ENCODE measurements at places on chromosomes 5 and 9.

DNA sequence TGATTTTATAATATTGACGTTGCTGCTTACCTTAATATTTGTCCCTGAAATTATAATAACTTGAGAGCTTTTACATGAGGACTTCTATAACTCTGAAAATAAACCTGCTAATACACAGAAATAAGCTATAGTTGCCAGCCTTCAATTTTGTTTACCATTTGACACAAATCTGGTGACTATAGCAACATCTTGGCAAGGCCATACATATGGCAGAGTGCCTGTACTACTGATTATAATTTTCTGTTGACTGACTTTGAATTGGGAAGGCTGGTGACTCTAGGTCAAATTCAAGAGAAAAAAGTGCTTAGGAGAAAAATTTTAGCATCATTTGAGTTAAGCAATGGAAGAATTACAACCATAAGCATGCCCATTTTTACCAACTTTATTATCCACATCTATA is 581.4 kb upstream of the PTPRD start:
- no peak for DNase-seq

DNA sequence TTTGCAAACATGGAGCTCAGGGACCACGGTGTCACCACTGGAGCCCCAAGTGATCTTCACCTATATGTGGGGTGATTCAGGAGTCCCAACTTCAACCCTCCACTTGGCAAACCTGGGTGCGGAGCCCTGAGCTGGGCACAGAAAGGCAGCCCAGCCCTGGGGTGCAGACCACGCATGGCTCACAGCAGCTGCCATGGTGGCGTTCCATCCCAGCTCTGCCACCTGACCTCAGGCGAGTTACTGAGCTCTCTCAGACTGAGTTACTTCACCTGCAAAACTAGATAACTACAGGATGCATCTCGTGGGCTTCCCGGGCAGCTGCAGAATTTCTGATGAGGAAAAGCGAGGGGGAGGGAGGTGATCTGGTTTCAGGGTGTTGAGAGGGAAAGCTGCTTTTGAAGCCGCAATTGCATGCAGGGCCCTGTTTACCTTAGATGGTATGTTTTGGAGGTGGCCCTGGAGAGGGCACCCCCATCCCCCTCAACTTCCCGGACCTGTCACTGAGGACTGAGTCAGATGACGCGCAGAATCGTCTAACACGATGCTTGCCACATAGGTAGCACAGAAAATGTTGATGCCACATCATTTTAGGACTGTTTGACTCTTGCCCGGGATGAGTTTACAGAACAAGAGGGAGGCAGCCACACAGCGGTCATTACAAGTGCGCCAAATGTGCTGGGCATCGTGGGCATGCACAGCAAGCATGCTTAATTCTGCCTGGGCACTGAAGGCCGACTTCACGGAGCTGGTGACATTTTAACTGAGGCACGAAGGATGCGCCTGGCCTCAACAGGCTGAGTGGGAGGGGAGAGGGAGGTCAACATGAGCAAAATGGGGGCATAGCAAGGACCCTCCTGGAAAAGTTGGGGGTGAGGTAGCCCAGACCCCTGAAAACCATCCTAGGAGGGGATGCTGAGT is 154.6 kb downstream of the COL23A1 start:
- DNase-seq, result no peak

GRCh38 chr9:86519066-86519615 is 164.9 kb upstream of the TUT7 start:
- no peak for DNase-seq

DNA sequence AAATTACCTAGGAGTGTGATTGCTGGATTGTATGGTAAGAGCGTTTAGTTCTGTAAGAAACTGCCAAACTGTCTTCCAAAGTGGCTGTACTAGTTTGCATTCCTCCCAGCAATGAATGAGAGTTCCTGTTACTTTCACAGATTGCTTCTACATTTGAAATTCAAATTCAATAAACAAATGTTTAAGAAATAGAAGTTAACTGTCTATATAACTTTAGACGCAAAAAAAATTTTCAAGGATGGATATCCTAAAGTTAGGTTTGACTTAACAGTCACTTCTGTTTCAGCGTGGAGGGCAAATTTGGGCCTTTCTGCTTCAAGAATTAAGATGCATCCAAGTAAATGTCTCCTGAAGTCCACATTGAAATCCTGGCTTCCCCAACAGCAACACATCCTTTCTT is 445.6 kb downstream of the TAF11L14 start:
- DNase-seq, result no peak

DNA sequence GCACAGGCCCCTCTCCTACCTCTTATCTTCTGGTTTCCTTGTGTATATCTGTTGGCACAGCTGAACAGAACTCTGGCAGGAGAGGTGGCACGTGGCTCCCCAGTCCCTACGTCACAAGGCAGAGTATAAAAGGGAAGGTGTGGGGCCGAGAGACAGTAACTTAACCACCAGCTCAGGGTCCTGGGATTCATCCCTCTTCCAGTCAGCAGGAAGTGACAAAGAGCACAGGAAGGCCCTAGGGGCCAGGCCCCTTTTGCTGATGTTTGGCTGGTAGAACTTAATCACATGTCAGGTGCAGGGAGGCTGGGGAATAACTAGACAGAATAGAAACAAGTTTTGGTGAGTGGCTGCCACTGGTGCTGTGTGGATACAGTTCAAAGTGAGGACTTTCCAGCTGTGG is 4.5 kb upstream of the ICE1 start:
- DNase-seq, result no peak

DNA sequence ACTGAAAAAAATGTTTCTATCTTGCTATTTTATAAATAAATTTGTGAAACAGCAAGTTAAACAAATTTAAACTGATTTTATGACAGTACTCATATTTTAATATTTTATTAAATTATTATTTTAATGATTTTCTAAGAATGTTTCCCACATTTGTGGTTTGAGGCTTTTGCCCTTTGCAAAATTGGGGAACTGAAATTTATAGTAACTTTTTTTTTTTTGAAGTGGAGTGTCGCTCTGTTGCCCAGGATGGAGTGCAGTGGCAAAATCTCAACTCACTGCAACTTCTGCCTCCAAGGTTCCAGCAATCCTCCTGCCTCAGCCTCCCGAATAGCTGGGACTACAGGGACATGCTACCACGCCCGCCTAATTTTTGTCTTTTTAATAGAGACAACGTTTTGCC is 7.2 kb upstream of the ADGRV1 start:
- no peak for DNase-seq

GRCh38 chr5:82355496-82355895 is 77.3 kb upstream of the RPS23 start:
- DNase-seq, result no peak

Data from activated T-helper 1 cell treated with Interleukin-2 at 50 U/mL for 16 hours (primary cell).